CD8-positive, alpha-beta memory T cell (primary cell): ENCODE measurements at places on chromosomes 13 and 19. TPM values are rescaled to one million over a fixed set of nuclear protein-coding genes. Genes with fewer than 3 reads are reported as not detected.

DNA sequence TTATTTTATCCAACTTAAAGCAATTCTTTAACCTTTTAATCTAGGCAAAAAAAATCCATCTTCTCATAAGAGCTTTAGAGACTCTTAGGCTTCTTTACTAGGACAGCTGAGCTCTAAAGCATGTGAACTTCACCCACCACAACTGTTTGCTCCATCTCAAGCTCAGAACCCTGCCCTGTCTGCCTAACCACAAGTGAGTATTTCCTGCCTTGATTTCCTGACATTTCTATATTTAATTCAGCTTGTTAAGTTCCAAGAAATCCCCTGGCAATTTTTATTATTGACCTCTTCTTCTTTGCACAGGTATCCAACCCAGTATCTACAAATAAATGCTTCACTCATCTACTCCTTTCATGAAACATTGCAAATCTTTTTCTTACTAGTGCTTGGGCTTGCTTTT lies 21.1 kb upstream of the CEACAM21 start:
- no peak for DNase-seq

MAST1 gene
- total RNA-seq: 0.38 TPM

DNA sequence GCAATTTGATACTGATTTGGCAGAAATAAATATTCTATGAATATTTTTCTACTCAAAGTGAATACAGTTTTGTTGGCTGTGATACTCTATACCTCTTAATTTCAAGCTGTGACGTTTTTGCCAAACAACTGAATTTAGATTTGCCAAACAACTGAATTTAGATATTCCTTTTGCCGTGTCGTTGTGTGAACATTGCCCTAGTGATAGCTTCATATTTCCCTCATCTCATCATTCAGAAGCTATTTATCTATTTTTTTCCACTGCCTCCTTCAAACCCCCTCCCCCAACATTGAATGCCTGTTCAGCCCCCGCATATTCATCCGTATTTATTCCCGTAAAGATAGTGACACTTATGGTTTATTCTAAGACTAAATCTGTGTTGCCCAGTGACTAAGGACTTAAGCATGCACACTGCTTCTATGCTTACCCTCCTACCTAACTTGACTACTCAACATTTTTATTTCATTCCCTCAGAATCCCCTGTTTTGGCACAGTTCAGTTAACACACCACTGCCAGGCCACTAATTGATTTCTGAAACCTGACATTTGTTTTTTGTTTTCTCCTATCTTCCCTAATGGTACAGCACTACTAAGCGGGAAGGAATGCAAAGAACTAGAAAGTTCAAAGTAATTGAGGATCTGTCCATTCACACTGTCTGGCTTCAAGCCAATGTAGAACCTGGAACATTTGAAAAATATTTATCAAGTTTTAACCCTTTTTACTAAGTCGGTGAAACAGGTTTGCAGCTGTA lies 2.8 kb upstream of the KLF5 start:
- DNase-seq: no peak

- no peak for DNase-seq
Measured at GRCh38 chr19:6473647-6474046, 7.9 kb downstream of the DENND1C start.

GRCh38 chr13:44088991-44089413 lies 209.3 kb downstream of the LACC1 start:
- peak; percentile 18 for DNase-seq

- DNase-seq: no peak
Measured at GRCh38 chr19:12015015-12015752, 20.3 kb downstream of the ZNF433 start.

DNA sequence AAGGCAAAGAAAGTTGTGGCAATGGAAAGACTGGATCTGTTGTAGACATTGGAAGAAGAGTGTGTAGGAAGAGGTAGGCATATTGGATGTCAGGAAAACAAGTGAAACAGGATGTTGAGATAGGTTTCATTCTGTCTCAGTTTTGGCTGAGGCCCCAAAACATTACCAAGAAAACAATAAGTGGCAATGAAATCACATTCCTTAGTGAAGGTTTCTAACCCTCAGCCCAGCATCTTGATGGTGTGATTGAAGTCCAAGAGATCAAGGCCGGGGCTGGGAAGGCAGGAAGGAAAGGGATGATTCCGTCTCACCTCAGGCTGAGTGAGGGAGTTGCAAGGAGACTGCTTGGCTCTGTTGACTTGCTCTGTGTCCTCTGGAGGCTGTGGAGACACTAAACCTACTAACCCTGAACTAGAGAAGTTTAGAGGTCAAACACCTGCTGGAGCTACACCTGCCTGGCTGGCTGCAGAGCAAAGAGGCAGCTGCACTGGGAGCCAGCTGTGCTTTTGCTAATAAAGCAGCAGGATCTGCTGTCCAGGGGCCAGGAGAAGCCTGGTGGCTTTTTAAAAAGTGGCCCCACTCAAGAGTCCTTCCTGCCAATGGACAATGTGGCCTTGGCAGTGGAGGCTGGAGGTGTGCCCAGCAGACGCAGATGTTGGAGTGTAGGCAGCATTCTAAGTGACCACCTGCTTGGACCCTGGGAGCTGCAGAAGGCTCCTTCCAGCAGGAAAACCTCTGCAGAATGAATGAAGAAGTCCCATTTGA lies 53.6 kb downstream of the DGKH start:
- no peak for DNase-seq

DNA sequence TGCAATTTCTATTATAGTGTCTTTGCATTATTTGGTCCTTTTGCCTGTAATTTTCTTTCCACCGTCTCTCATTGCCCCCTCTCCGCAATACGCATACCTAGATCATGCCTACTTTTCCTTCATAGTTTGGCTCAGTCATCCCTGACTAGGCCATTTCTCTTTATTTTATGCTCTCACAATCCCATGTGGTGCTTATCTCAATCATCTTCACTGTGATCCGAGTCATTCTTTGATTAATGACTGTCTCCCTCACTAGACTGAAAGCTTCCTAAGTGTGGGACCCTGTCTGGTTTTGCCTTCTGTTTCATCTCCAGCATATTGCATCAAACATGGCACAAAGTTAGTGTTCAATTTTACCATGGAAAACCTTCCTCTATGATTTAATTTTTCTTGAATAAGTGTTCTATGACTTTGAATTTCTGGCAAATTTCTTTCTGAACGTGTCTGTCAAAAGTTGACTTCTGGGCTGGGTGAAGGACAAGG lies 43.7 kb upstream of the OLFM4 start:
- DNase-seq: no peak

DNA sequence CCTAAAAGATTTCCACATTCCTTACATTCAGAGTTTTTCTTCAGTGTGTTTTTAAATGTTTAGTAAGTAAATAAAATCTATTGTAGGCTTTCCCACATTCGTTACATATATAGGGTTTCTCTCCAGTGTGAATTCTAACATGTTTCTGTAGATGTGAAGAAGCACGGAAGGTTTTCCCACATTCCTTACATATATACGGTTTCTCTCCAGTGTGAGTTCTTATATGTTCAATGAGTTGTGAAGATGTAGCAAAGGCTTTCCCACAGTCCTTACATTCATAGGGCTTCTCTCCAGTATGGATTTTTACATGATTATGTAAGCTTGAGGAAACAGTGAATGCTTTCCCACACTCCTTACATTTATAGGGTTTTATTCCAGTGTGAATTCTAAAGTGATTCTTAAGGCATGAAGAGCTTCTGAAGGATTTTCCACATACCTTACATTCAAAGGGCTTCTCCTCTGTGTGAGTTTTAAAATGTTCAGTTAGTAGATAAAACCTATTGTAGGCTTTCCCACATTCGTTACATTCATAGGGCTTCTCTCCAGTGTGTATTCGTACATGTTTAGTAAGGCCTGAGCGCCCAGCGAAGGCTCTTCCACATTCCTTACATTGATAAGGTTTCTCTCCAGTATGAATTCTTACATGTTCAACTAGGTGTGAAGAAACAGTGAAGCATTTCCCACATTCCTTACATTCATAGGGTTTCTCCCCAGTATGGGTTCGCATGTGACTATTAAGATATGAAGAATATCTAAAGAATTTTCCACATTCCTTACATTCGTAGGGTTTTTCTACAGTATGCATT lies 18.2 kb downstream of the ZNF121 start:
- DNase-seq: no peak

APBA3 gene
- total RNA-seq: 36.3 TPM

GRCh38 chr13:82976499-82976898 lies 905.8 kb downstream of the SLITRK1 start:
- no peak for DNase-seq

ALG5 gene
- total RNA-seq: 46.0 TPM

- DNase-seq: no peak
Measured at GRCh38 chr19:35438096-35438495, 10.0 kb upstream of the FFAR2 start.

FREM2 gene
- not detected for total RNA-seq

DNA sequence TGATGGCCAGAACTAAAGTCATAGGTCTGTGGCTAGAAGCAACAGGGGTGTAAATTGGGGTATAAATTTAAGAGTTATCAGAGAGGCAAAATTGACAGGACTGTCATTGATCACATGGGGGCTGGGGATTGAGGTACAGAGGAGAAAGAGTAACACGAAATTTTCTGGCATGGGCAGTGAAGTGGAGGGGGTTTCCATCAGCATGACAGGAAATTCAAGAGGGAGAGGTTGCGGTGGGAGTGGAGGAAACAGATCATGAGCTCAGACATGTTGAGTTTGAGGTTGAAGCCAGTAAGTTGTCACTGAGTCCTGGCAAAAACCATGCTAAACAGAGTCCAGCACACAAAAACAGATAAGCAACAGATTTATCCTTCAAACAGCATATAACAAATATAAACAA lies 192.1 kb upstream of the TSC22D1 start:
- no peak for DNase-seq

JAK3 gene
- total RNA-seq: 119 TPM

DNA sequence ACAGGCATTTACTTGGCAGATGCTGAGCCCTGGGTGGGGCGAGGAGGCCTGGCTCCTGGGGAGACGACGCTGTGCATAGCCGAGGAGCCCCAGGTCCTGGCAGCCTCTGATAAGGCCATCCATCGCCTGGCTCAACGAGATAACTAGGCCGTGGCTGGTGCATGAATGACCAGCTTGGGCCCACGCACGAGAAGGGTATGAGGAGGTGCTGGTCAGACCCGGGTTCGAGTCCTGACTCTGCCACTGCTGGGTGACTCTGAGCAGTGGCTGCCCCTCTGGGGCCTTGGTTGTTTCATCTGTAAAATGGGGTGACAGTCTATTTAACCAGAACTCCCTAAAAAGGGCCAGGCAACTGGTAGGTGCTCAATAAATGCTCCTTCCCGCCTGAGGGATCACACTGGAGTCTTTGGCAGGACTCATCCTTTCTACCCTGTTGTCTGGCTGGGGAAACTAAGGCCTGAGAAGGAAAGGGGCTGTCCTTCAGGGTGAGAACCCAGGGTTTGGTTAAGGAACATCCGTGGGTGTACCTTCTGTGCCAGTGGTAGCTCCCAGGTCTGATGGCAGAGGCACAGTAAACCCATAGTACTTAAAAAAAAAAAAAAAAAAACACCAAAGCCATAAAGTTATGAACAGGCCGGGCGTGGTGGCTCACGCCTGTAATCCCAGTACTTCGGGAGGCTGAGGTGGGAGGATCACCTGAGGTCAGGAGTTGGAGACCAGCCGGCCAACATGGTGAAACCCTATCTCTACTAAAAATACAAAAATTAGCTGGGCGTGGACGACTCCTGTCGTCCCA lies 8.1 kb upstream of the ARRDC2 start:
- DNase-seq: no peak

KLK14 gene
- total RNA-seq: 0.26 TPM

- DNase-seq: no peak
Measured at GRCh38 chr13:38990693-38991092, at the start of gene STOML3. Gene STOML3 (minus strand): TSS chr13:38990831. CDS start chr13:38990721, 110 bp downstream.

DNA sequence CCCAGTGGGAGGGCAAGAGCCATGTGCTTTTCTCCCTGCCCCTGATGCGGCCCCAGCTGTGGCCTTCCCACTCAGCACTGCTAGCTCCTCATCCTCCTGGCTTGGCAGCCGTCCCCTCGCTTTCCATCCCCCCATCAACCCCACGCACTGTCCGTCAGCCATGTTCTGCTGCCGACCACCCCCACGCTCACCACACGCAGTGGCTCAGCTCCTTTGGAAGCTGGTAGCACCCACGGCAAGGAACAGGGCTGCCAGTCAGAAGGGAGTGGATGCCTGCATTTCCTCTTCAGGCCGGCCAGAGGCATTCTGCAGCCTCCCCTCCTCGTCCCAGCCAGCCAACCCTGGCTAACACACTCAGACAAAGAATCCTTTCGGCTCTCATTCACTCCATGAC lies 6.3 kb downstream of the CALM3 start:
- no peak for DNase-seq

DNA sequence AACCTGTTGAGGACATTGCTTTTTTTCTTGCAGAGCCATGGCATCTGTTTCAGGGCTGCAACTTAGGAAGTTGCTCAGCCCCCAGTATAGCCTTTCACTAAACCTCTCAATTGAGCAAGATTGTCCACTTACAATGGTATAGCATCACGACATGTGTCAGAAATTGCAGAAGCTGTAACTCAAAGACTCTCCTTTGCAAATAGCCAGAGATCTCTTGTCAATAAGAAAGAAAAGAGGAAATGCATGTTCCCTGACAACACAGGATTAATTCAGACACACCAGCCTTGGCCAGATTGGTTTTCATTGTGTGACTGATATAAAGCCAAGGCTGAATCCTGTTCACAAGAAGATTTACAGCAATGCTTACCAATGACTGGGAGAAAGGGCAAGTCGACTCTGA lies 38.7 kb upstream of the CYSLTR2 start:
- no peak for DNase-seq

- DNase-seq: peak; percentile 47
Measured at GRCh38 chr19:23394511-23394910, 760 bp downstream of the ZNF91 start.

RXFP2 gene
- total RNA-seq: not detected

DNA sequence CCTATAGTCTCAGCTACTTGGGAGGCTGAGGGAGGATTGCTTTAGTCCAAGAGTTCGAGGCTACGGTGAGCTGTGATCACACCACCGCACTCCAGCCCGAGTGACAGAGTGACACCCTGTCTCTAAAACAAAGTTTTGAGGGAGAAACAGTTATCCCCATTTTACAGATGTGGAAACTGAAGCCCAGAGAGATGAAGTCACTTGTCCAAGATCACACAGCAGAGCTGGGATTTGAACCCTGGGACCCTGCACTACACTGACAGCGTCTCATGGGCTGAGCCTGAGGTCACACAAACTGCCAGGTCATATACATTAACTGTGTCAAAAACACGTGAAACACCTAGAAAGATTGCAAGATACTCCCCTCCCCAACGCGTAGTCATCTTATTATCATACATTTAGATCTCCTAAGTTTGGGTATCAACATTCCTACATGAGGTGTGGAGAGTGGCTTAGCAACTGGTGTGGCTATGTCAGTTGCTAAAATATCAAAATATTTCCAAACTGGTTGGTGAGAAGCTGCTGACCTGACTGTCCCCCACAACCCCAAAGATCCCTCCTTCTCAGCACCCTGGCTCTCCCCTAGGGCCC lies 8.2 kb downstream of the FCGBP start:
- DNase-seq: no peak

RNASEH2A gene
- 62.4 TPM for total RNA-seq

TRAPPC2B gene
- 7.7 TPM for total RNA-seq

MATK gene
- 28.1 TPM for total RNA-seq
